Breast epithelium (tissue), 4 donors: ENCODE measurements at places on chromosomes 3 and 15. TPM values are rescaled to one million over a fixed set of nuclear protein-coding genes. Genes with fewer than 3 reads are reported as not detected.

Gene STAB1
- 47.7 TPM for total RNA-seq

Gene GRK7
- total RNA-seq: not detected

Gene DUOX2
- total RNA-seq: 0.15 TPM

Gene CCDC39
- 0.32 TPM for total RNA-seq

Gene BNC1
- 10.7 TPM for total RNA-seq

Gene RHOV
- total RNA-seq: 8.5 TPM

Gene VGLL3
- total RNA-seq: 60.0 TPM

- no peaks in the 10 kb centered on the region for H3K4me1 ChIP-seq
- H3K36me3 ChIP-seq: peaks cover 47% of the 10 kb centered on the region
- no peak for DNase-seq
Observed at GRCh38 chr15:25054329-25054728, 99.5 kb downstream of the SNRPN start.

DNA sequence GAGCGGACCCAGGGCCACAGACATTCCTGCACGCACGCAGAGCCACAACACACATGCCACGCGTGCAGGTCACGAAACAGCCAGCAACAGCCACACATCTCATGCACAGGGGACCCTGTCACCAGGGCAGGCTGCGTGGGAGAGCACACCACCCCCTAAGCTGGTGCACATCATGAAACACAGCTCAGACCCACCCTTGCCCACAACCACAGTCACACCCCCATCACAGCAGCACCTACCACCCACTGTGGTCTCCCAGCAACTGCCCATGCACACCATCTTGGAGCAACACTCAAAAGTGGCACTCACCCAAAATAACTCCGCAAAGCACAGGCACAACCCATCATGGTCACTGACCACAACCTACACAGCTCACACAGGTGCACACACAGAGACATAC lies 75.7 kb downstream of the OCA2 start:
- H3K36me3 ChIP-seq: no peaks in the 10 kb centered on the region
- H3K4me1 ChIP-seq: no peaks in the 10 kb centered on the region
- DNase-seq: no peak
- H3K27me3 ChIP-seq: no peaks in the 10 kb centered on the region

DNA sequence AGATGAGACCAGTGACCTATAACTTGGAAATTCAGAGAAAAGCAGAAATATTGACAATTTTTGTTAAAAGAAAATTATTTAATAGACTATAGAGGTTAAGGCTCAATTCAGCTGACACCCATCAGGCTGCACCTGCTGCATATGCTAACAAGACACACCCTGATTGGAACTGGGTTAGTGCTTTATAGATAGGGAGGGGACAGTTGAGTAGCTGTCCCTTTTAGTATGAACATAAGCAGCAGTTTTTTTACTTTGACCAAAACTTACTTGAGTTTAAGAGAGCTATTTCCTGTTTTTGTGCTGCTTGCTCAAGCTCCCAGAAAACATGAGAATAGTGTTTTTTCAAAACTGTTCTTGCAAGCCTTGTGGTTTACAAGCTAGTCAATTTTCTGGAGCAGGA lies 292.6 kb downstream of the LRRC3B start:
- no peaks in the 10 kb centered on the region for H3K4me1 ChIP-seq
- DNase-seq: no peak
- H3K27ac ChIP-seq: no peak overlapping the region
- H3K4me3 ChIP-seq: no peak overlapping the region

GRCh38 chr15:60572541-60573421 lies 93.8 kb upstream of the ICE2 start:
- no peaks in the 10 kb centered on the region for H3K27me3 ChIP-seq
- H3K4me1 ChIP-seq: no peaks in the 10 kb centered on the region
- no peaks in the 10 kb centered on the region for H3K36me3 ChIP-seq
- no peak overlapping the region for H3K27ac ChIP-seq
- no peak overlapping the region for H3K4me3 ChIP-seq

DNA sequence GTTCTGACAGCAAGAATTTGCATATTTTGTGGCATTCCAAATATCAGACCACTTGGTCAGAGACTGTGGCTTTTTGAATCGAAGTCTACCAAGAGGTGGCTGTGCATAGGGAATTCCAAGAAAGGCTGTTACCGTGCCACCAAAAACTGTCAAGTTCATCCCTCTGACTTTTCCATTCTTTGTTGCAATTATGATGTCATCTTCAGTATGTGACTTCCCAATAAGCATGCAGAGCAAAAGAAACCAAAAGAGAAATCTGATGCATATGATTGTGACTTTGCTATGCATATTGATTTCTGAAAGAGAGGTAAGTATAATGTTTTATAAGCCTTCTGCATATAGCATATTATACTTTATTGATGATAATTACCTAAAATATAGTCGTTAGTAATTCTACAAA lies 6.5 kb downstream of the BCHE start:
- no peaks in the 10 kb centered on the region for H3K36me3 ChIP-seq
- H3K4me3 ChIP-seq: no peak overlapping the region
- no peaks in the 10 kb centered on the region for H3K27me3 ChIP-seq
- DNase-seq: no peak

DNA sequence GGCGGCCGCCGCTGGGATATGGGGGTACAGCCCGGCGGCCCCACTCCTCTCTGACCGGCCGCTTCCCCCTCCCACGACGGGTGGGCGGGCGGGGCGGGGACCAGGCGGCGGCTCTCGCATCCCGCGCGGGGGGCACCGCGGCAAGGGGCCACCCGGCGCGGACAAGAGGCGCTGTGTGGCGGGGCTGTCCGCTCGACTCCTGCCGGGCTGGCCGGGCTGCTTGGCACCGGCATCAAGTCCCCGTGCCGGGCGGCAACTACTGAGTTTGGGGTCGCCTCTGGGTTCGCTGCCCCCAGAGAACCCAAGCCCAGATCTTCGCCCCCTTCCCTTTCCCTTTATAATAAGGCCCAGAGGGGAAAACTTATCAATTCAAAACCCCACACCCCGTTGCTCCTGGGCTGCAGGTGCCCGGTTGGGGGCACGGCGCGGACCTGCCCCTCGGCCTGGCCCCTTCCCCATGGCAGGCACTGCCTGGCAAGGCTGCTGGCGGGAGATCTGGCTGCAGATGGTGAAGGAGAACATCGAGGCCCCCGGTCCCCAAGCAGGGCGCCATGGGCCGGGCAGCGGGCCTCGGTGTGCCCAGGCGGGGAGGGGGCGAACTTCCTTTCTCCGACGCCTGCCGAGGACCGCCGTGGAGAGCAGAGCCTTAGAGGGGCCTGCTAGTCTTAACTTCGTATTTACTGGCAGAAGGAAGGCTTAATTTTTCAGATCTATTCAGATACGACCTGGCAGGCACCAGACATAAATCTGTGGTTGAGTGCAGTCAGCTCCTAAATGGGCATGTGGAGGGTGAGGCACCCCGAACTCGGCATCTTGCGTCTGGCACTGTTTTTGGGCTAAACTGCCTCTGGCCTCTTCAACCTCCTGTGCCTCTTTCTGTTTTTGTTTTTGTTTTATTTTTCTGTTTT lies 911 bp downstream of the APBA2 start:
- H3K27me3 ChIP-seq: peaks cover 18% of the 10 kb centered on the region
- H3K4me3 ChIP-seq: peak overlapping the region; percentile 70
- H3K27ac ChIP-seq: no peak overlapping the region
- H3K4me1 ChIP-seq: no peaks in the 10 kb centered on the region
- no peak for DNase-seq

DNA sequence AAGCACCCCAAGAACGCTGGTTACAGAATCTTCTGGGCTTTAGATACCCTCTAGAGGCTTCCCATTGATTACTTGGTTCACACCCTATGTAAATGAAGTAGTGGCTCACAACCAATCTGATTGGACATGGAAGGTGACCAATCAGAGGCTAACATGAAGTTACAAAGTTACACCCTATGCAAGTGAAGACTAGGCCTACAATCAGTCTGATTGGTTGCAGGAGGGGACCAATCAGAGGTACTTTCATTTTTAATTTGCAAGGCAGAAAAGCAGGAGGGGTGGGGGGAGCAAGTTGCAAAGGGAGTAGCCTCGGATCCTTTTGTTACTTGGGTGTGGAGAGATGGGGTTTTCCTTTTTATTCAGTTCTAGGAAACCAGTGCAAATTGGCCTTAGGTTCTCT lies 11.1 kb upstream of the RTP2 start:
- H3K4me1 ChIP-seq: no peaks in the 10 kb centered on the region
- H3K36me3 ChIP-seq: no peaks in the 10 kb centered on the region
- H3K27ac ChIP-seq: no peak overlapping the region
- H3K4me3 ChIP-seq: no peak overlapping the region

- DNase-seq: no peak
- H3K4me3 ChIP-seq: no peak overlapping the region
- H3K36me3 ChIP-seq: no peaks in the 10 kb centered on the region
- no peaks in the 10 kb centered on the region for H3K4me1 ChIP-seq
- H3K27ac ChIP-seq: no peak overlapping the region
- H3K27me3 ChIP-seq: no peaks in the 10 kb centered on the region
Observed at GRCh38 chr3:31692751-31693150, 160.0 kb downstream of the STT3B start.
